Renal pelvis (tissue), 12 donors: ENCODE measurements at places on chromosomes 7 and 10. TPM values are rescaled to one million over a fixed set of nuclear protein-coding genes. Genes with fewer than 3 reads are reported as not detected.

Gene AKR1C2
- 5.1 TPM for polyA plus RNA-seq

DNA sequence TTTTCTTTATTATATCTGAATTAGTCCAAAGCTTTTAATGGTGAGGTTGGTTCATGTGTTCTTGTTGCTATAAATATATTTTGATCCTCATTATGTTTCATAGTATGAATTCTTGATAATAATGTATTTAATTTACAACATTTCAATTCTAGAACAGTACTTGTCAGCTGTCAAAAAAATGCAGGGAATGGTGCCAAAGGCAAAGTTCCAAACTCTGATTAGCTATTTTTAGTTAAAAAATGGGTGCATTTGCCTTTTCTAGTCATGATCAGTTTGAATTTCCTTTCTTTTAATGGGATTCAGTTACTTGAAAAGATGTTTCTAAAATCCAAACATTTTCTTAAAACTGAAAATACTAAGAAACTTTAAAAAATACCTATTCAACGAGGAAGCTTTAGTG lies 49.6 kb downstream of the ANKIB1 start:
- no peak for DNase-seq

DNA sequence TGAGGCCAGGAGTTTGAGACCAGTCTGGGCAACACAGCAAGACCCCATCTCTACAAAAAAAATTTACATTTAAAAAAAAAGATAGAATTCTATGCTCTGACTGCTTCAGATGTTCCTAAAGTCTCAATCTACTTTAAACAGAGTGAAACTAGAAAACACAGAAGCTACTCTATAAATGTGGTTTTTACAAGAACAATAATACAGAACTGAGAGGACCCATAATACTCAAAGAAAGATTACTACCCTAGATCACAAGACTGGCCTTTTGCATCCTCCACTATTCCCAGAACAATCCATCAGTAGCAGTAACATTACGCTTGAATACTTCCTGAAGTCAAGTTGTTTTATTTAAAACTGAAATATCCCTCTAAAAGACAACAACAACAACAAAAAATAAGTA lies 119.4 kb downstream of the ZFAND4 start:
- DNase-seq: no peak

GRCh38 chr10:6507311-6507710 lies 72.8 kb downstream of the PRKCQ start:
- no peak for DNase-seq

- no peak for DNase-seq
Measured at GRCh38 chr10:94916423-94916822, 22.0 kb upstream of the CYP2C9 start.
